ENCODE measurements at places on chromosomes 7 and 10. TPM values are rescaled to one million over a fixed set of nuclear protein-coding genes. Genes with fewer than 3 reads are reported as not detected.

Gene ATRNL1
- total RNA-seq: not detected

Gene C10orf105
- total RNA-seq: under 0.01 TPM

Gene FZD8
- total RNA-seq: 151 TPM

Gene PODXL
- total RNA-seq: 0.88 TPM

Measured in placental pericyte (primary cell).